ENCODE measurements at places on chromosomes 5 and 9.

- DNase-seq = no peak
These were observed 2.5 kb downstream of the ARHGAP26 start for GRCh38 chr5:142772446-142773293.

GRCh38 chr9:110895147-110895905 lies 142.9 kb downstream of the LPAR1 start:
- no peak for DNase-seq

DNA sequence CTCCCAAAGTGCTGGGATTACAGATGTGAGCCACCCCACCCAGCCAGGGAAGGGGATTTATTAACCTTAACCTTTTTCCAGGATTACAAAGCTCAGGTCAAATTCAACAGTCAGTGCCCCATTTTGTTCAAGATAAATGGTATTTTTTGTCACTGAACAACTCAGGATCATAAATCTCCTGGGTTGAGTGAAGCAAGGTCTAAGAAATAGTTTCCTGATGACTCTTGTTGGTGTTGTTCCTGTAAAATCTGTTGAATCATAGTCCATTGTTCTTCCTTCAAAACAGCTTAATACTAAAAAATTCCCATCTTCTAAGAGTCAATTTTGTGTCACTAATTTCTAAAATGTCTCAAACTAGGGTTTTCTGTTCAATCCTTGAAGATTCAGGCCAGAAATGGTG lies 33.9 kb upstream of the JMY start:
- no peak for DNase-seq

- DNase-seq = no peak
These were observed 209.2 kb upstream of the PAPPA start for GRCh38 chr9:115944166-115944948.
